ENCODE measurements at places on chromosomes 11 and 22.
A peak's percentile ranks its signal among the peaks of the same experiment; 100 is the strongest.

DNA sequence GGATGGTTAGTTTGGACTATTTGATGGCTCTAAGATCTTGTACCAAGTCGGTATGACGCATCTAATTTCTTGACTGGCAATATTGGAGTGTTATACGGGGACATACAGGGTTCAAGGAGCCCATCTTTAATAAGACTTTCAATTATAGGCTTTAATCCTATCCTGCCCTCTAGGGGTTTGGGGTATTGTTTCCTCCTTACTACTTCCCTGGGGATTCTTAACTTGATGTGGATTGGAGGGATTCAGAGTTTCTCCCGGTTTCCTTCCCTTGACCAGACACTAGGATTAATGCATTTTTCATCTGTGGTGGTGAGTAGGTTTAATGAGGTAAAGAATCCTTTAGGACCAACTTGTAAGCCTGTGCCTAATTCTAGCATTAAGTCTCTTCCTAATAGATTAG is 18.8 kb downstream of the CYP2D6 start:
- no peak for DNase-seq

GRCh38 chr11:19499026-19499669 is 213.5 kb upstream of the NAV2 start:
- DNase-seq, result no peak

- no peak for DNase-seq
These were observed 75.8 kb downstream of the GAB2 start for GRCh38 chr11:78341841-78342240.

DNA sequence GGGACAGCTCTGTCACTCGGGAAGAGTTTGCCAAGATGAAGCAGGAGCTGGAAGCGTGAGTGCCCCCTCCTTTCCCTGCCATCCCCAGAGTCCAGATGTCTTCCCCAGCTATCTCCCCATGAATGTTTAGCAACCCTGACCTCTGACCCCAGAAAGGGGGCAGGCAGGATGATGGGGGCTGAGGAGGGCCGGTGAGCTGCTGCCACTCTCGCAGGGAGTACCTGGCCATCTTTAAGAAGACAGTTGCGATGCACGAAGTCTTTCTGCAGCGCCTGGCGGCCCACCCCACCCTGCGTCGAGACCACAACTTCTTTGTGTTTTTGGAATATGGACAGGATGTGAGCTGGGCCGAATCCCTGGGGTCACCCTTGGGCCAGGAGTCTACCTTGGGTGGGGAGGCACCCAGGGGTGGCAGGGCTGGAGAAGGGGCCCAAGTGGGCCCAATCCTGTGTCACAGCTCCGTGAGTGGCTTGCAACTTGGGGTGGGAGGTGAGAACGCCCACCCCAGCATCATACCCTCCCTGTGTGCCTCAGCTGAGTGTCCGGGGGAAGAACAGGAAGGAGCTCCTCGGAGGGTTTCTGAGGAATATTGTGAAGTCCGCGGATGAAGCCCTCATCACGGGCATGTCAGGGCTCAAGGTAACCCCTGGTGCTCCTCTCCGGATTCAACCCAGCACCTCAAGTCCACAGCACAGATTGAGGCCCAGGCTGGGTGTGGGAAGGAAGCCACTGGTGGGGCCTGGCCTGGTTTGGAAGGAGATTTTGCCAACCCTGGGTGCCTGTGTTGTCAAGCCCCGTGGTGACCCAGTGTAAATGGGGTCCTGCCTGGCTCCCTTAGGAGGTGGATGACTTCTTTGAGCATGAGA is 7.5 kb downstream of the CFL1 start:
- no peak for DNase-seq

DNA sequence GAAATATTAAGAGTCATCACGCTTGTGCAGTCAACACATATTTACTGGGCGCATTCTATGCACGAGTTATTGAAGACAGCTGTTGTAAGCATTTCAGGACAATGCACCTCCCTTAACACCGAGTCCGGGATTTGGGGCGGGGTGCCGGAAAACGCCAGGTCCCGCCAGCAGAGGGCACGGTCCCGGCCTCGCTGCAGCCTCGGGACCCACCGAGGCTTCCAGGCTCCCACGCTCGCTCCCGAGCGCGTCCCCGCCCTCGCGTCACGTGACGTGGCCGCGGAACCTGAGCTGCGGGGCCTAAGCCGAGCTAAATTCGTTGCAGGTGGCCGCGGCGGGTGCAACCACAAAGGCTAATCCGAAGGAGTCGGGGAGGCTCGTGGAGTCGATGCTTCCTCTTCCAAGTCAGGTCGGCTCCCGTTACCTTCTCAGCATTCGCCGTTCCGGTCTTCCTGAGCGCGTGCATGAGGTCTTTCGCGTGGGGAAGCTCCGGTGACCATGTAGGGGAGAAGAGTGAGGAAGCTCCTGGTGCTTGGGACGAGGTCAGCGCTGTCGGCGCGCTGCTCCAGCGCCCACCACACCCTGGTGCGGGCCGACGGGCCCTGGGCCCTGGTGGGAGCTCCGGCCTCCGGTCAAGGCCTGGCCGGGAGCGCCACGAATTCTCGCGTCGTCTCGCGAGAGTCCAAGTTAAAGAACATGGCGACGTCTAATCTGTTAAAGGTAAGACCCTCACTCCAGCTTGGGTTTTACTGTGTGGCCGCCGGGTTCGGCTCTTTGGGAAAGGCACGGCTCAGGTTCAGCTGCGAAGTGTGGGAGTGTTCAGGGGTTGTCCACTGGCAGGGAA is at the start of gene CUL5:
TSS of gene CUL5 (plus strand) at position 243 of the 841 bp plus-strand sequence. CDS start at position 694, 451 bp downstream.
- peak; percentile 74 for DNase-seq

DNA sequence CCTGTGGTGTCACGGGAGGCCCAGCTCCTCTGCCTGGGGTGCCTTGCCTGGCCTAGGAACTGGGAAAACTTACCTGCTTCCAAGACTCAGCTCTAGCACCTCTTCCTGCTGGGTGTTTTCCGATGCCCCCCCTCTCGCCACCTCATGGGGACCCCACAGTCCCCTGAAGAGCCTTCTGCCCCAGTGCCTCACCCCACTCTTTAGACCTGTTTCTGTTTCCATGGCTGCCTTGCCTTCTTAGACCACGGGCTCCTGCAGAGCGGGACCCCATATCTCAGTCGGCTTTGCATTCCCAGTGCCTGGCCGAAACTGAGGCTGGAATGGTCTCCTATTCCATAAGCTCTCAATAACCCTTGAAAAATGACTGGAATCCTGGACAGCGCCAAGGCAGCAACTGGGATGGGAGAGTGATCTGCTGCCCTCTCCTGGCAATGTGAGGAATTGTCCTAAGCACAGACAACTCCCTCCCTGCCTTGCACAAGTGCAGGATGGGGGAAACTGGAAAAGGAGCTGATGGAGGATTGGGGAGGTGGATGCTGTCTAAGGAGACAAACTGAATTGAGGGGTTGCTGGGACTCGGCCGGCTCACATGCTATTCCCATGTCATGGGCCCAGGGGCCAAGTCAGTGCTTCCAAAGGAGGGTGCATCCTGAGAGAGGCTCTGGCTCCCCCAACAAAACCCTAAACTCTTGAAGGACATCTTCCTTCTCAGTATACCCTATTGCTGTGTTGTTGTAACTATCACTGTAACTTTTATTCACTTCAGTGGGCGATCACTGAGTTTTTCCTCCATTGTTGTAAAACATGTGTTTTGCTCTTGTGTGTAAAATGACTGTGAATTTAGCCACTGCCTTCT is 26.6 kb upstream of the IL17RA start:
- no peak for DNase-seq

DNA sequence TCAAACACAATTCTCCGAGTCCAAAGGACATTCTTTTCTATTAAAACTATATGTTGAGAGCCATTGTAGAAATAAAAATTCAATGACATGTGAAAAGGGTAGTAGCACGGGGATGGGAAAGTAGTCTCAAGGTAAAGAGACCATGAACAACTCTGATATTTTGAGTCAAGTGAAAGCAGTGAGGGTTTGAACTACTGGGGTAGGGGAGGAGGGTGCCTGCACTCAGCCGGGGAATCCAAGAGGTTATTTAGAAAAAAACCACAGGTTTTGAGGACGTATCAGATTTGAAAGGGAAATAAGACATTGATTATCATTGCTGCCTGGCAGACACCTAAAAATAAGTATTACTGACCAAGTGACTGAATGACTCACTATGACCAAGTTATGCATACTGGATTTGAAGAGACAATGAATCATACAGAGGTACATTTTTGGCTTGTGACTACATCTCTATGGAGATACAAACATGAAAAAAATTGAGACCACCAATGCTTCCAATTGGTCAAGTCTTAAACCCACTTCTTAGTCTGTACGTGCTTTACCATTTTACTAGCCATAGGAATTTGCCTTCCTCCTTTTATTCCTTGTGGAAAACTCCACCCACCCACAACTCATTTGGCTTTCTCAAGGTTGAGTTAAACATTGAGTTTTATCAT is 2.2 kb upstream of the OR52H1 start:
- no peak for DNase-seq

- no peak for DNase-seq
These were observed 21.8 kb upstream of the RASD2 start for GRCh38 chr22:35518811-35519210.

All from stimulated activated CD8-positive, alpha-beta memory T cell treated with anti-CD3 and anti-CD28 coated beads, Interleukin-7, amount 100 ng/mL, for 24 hours (primary cell).